Frontal cortex (tissue), 4 donors: ENCODE measurements at places on chromosomes 5 and 9. TPM values are rescaled to one million over a fixed set of nuclear protein-coding genes. Genes with fewer than 3 reads are reported as not detected.

DNA sequence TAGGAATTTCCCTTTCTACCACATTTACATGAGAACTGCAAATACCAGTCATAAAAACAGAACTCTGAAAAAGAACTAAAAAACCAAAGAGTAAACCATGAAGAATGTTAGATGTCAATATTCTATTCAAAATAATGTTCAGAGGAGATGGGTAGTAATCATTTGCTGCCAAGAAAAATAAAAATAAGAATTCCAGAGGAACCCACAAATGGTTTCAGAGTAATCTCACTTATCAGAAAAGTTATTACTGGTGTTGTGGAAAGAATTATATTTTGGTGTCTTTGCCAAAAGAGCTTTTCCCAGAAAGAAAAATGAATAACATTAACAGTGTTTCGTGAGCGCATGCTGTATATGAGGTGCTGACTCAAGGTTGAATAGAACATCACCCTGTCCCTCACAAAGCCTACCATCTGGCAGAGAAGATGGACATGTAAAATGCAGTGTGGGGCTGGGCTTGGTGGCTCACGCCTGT is 35.6 kb downstream of the GPR21 start:
- DNase-seq: no peak

DNA sequence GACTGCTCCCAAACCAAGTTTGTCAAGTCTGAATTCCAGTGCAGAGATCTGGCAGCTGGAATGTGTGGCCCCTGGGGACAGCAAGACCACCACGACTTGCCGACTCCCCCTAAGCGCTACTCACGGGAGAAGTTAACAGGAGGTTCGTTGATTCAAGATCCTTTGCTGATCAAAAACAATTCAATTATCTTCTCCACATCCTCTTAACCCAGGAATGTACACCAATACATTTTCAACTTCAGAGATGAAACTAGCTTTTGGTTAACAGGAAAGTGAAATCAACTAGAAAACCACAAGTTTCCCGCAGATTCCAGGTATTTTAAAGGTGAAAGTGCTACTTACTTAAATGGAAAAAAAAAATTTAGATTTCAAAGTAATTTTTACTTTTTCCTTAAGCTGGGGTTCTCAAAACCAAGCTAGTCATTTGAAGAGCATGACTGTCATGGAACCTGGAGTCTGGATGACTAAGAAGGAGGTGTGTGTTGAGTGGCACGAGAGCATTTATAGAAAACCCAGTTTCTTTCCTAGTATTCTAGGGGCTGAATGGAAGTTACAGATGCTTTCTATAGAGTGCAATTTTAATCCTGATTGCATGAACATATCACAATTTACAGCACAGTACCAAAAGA is 257.5 kb upstream of the PANK3 start:
- no peak for DNase-seq

- no peak for DNase-seq
Measured at GRCh38 chr5:155867522-155868088, 459.4 kb upstream of the SGCD start.

The TXNDC8 gene
- total RNA-seq: not detected

DNA sequence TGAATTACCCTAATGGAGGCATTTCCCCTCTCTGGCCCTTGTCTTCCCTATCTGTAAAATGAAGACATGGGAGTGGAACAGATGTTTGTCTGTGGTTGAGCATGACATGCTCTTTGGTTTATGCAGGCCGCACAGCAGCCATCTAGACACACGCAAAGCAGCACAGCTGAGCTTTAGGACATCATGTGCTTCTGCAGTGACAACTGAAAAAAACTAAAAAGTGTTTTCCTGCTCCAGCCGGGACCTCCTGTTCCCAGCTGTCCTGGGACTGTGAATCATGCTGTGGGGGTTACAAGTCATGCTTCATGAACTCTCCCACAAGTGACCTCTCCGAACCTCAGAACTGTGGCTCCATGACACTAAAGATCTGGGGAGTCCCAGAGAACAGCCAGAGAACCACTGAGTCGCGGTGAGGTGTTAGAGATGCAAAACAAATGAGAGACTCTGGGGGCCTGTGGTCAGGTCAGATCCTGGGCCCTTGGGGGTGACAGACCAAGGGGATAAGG is 1.7 kb downstream of the SMIM3 start:
- DNase-seq: no peak

The TAF1L gene
- under 0.01 TPM for total RNA-seq

The UBAP2 gene
- 66.0 TPM for total RNA-seq

- DNase-seq: no peak
Measured at GRCh38 chr5:103283869-103284268, 25.3 kb downstream of the MACIR start.

DNA sequence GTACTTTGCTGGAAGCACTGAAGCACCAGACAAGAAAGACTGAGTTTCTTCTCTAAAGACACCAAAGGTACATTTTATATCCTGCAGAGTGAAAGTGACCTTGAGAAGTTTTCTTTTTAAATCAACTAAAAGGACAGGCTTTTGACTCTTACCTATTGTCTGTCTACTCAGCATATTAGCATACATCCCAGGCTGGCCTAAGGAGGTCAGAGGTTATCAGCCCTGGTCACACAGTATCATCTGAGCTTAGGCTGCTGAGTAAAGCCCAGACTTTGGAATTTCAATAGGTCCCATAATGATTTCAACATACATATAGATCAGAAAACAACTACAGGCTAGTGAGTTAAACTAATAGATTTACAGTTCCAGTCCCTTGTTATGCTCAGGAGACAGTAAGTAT is 10.1 kb upstream of the CDH9 start:
- no peak for DNase-seq

The SLC1A3 gene
- 161 TPM for total RNA-seq

The DMRT3 gene
- total RNA-seq: not detected

- DNase-seq: no peak
Measured at GRCh38 chr9:134252084-134252830, 74.0 kb upstream of the RXRA start.

GRCh38 chr5:137856201-137856600 is 11.5 kb upstream of the MYOT start:
- DNase-seq: no peak
